Dorsolateral prefrontal cortex (tissue), 122 donors: ENCODE measurements at places on chromosomes 16 and 17.

GRCh38 chr16:53865494-53865863, 161.5 kb downstream of the FTO start:
- no peak for DNase-seq

GRCh38 chr17:71334048-71334751, 786.6 kb upstream of the SOX9 start:
- DNase-seq, result no peak

DNA sequence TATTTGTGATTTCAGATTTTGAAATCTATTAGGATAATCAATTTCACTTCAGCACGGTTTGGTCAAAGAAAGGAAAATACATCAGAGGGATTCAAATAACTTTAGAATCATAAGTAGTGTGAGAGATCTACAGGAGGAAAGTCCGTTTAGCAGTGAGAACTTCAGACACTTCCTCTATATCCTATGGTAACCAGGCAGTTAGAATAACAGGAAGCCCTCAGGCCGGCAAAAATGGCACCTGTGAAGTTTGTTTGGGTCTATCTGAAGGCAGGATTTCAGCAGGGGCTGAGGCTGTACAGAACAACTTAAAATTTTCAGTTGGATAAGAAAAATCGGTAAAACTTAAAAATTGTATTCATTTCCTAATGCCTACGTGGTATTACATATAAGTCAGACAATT, 24.9 kb downstream of the KCNJ16 start:
- no peak for DNase-seq

GRCh38 chr17:64264891-64265290, 1.8 kb upstream of the TEX2 start:
- no peak for DNase-seq

- peak; percentile 74 for DNase-seq
Observed at GRCh38 chr16:14486520-14487303, 143.3 kb downstream of the PARN start.

DNA sequence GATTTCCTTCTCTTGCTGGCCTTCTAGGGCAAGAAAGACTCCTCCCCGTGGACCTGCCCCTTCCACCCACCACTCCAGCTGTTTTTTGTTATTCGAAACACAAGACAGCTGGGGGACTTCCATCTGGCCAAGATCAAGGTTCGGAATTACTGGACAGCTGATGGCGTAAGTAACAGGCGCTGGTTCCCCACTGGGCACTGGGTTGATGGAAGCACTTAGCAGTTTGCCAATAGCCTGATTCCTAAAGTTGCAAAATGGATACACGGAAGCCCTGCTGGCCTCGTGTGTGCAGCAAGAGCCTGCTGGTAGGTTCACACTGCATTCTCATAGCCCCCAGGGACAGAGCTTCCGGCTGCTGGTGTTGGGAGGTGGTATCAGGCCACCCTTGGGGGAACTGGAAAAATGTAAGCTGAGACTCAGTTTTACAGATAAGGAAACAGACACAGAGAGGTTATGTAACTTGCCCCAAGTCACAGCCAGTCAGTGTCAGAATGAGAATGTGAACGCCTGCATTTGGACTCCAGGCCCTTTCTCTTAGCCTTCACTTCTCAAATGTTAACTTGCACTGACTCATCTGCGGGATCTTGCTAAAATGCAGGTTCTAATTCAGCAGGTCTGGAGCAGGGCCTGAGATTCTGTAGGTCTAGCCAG, 171.7 kb downstream of the KATNIP start:
- DNase-seq, result peak; percentile 41

DNA sequence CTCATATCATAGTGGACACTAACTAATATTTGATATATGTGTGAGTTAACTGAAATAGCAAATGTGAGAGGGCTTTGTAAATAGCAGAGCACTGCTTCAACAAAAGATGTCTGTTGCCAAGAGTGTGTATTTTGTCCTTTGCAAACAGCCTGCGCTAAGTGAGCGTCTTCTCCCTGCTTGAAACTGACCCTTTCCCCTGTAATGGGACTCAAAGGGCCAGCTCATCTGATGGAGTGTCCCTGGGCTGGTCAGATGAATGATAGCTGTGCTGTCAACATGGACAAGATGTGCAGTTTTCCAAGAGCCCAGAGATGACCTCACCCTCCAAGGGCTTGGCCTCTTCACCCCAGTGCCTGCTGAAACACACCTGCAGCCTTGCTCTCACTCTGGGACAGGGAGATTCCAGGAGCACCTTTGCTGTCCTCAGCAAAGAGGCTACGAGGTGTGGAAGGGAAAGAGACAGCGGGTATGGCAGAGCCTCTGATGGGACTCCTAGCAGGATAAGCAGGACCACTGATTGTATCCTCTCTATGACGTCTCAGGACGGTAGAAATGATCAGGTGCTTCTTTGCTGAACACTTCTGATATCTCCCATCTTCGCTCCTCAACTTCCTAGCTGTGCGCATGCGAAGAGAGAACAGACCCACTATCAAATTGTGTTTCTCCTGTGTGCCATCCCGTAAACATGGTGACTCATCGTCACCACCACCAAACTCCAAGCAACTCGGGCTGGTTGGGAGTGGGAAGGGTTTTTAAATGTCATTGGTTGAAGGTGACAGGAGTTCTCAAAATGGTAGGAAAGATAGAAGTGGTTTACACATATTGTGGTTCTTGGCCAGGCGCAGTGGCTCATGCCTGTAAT, 35.8 kb upstream of the TBX2 start:
- no peak for DNase-seq

DNA sequence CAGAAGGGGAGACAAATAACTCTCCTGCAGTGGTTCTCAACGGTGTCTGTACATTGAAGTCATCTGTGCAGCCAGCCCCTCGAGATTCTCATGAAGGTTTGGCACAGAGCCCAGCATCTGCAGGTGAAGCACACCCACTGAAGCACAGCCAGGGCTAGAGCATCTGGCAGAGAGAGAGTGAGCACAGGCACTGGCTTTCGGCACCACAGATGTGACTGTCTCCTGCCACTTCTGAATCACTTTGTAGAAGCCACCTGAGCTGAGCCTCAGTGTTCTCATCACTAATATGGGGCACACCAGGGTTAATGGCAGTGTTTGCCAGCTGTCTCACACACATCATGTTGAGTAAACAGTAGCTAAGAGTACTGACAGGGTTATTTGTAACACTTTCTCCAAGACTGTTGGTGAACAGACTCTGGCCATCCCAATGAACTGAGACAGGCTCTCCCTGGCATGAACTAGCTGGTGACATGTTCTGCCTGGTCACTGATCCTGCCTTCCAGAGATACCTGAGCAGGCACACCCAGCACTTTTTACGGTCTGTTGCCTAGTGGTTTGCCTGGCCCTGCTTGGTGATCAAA, 10.9 kb downstream of the HSPB9 start:
- no peak for DNase-seq

DNA sequence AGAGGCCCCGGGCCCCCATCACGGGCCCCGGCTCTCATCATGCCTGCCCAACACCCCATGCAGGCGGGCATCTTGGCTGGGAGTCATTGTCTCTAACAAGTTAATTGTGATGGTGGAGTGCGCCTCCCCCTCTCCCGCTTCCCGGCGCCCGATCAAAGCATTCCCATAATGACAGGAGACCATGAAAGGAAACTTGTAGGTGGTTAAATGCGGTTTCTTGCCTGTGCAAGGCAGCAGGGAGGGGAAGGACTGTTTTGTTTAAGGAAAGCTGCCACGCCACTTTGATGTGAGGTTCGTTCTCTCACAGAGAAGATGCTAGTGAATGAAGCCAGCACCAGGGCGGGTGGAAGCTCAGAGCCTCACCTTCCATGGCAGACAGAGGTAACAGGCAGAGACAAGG, 45.4 kb downstream of the C16orf78 start:
- no peak for DNase-seq

- DNase-seq, result no peak
Observed at GRCh38 chr16:78364556-78364880, 265.1 kb downstream of the WWOX start.

- DNase-seq, result peak; percentile 26
Observed at GRCh38 chr17:2688351-2689342, 22.9 kb downstream of the CLUH start.

DNA sequence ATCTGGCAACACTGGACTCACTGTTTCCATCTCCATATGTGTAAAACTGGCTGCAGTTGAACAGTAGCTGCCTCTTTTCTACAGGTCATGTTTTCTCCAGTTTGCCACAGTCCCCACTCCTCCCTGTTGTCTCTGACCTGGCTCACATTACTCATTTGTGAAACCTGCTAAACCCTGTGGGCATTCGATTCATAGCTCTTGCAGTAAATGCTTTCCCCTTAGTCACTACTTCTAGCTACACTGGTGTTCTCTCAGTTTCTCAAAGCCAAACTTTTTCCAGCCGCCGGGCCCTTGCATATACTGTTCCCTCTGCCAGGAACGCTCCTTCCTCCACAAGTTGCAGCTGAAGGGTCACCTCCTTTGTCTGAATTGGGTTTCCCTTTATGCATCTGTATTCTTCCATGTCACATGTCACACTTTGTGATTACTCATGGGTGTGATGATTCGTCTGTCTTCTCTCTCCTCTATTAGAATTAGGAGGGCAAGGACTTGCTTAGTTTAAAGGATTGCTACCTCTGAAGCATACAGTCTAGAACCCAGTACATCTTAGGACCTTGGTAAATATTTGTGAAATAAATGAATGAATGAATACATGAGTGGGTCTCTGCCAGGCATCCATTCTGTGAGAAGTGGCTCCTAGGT, 15.0 kb upstream of the MT4 start:
- no peak for DNase-seq

GRCh38 chr16:87047221-87048037, 269.8 kb downstream of the C16orf95 start:
- DNase-seq, result no peak

DNA sequence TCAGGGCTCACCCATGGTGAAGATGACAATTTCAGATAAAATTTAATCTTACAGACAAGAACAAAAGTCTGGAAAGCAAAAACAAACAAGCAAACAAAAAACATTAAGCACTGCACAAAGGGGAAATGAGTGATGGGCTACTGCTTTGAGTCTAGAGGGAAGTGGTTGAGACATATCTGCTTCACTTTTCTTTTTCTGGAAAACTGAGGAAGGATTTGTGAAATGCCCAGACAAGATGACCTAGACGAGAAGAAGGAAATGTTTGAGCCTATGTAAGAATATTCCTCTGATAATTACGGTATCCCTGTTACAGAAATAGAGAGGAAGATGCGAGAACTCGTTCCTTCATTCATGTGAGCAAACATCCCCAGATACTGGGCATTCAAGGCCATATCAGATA, 11.5 kb upstream of the HYDIN start:
- DNase-seq, result no peak

DNA sequence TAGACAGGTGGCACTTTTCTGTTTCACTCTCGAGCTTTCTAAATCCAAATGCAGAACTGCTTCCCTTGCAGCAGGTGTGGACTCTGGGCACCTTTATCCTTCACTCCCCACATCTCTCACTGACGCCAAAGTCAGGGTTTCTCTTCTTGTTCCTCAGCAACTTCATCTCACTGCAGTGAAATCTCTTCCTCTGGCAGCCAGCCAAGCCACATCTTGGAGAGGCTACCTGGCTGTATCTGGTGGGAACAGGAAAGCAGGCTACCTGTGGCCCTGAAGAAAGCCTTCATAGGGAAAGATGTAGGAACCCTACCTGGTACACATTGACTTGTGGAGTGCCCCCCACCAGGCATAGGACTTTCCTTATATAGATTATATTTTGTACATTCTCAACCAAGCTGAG, 159.1 kb downstream of the UTP18 start:
- DNase-seq, result no peak

DNA sequence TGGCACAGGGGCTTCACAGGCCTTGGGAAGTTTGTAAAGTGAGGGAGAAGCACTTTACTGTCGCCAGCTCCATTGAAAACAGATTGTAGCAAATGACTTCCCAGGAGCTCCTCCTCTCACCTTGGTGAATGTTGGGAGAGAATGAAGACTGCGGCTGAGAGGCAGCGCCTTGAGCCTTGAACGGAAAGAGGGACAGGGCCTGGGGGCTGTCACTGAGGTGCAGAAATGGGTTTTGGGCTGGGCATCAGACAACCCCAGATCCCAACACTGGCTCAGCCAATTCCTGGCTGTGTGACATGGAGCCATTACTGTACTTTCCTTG, 603 bp upstream of the MRTFB start:
- DNase-seq, result no peak

DNA sequence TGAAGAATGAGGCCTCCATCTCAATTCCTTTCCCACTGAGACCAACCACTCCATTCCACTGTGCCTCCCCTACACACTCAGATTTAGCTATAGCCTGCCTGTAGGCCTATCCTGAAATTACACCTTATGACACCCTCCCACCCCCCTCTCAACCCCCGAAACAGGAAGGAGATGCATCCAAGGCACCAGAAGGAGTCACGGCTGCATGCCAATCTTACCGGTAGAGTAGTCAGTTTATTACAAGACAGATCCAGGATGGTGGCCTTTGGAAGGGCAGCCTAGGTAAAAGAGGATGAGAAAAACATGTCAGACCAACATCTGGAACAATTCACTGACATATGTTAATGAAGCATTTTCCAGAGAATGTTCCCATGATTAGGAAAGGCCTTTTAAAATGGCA, 2.6 kb downstream of the LRRC59 start:
- no peak for DNase-seq

GRCh38 chr16:1347286-1347855, 4.3 kb downstream of the TSR3 start:
- DNase-seq, result no peak

DNA sequence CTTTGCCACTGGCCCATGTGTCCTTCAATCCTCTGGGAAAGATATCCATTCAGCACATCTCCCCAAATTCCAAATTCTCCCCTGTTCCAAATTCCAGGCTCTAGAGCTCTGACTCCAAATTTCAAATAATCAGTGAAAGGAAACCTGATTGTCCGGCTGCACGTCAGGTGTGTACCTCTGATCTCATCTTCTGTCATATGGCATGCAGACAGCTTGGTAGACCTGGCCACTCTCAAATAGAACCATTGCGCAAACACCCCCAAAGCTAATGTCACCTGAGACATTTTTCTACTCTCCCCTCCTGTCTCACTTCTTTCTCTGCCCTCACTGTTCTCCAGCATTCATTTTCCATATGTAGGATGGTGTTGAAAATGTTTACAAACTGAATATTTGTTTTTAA, 337.0 kb upstream of the DYNLRB2 start:
- DNase-seq, result no peak

DNA sequence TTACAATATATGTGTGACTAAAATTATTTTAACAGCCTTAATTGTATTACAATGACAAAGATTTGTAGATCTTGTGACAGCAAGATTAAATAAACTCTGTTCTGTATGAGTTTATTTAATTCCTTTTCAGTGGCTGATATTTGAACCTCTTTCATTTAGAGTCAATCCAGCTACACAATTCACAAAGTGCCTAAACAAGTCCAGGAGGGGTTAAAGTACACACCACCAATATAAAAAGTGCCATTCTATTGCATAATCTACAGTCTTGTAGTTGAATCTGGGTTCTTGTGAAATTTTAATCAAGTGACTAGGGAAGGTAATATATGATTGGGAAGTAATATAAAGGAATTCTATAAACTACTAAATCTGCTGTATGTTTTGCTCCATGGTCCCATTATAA, 3.9 kb upstream of the NFAT5 start:
- DNase-seq, result no peak
